Activated naive CD8-positive, alpha-beta T cell treated with anti-CD3 and anti-CD28 coated beads, Interleukin-2, amount 50 U/mL, for 16 hours (primary cell): ENCODE measurements at places on chromosomes 1 and 21.
A peak's percentile ranks its signal among the peaks of the same experiment; 100 is the strongest.

DNA sequence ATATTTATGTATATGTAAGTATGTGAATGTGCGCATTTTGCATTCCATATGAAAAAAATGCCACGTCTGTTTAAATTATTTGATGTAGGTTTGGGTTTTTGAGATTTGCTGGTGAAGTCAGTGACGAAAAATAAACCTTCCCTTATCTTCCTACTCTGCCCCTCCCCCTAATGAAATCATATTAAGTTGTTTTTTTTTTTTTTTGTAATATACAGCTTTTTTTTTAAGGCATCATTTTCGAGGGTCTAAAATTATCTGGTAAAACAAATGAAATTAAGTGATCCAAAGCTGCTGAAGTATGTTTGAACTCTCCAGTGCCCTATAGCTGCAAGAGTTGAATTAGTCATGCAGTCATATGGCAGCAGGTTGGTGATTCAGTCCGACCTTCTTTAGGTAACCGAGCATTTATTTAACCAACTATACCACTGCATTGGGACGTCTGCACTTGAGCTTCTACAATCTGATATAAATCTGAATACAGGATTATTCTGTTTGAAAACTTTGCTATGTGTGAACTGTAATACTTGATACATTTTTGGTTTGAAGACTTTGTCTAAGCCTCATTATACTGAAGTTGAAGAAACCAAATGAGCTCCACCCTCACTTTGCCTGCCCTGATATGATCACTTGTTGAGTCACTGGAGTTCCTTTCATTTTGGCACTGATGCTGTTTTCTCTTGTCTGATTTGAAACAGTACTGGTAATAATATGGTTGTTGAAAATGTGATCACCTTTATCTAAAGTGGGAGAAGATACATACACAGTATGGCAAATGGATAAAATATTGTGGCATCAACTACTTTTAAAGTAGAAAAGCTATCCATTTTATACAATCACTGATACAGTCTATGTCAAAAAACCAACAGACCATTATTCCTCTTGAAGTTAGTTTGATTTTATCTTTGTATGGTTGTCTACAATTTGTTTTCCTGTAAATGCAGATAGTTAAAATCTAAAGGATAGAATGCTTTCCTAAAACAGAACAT is 11.7 kb downstream of the PDIK1L start:
- DNase-seq: no peak

- no peak for DNase-seq
Observed at GRCh38 chr1:19187852-19188251, 22.2 kb downstream of the UBR4 start.

GRCh38 chr1:230012741-230013140 is 54.3 kb upstream of the GALNT2 start:
- no peak for DNase-seq

GRCh38 chr1:3312898-3313575 is 141.4 kb upstream of the ARHGEF16 start:
- peak; percentile 7 for DNase-seq

GRCh38 chr1:114109981-114110380 is 43.7 kb downstream of the SYT6 start:
- DNase-seq: no peak

DNA sequence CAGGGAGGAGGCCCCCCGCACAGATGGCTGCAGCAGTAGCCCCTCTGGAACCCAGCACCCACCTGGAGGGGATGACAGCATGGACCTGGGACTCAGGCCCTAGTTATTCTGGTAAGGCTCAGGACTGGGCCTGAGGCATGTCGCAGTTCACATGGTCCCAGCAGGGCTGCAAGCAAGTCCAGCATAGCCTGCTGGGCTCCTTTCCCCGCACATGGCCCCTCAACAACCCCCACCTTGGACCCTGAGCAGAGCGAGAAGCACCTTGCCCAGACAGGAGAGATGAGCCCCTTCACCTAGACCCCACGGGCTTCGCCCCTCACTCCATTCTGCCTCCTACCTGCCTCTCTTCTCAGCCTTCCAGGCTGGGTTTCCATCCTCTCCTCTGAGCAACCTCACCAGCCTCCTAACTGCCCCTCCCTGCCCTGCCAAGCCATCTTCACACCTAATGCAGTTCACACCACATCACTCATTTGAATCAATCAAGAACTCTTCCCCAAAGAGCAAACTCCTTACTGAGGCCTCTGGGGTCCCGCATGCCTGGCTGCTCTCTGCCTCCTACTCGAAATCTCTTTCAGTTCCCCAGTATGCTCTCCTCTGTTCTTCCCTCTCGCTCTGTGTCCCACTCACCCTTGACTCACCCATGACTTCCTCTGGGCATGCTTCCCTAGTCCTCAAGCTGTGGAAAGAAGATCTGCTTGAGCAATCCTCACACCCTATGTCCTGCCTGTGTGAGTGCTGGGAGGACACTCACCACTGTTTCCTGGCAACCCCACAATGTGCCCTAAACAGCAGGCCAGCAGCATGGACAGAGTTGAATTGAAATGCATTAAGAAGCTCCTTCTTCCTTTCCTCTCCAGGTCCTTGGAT is 9.4 kb upstream of the THEMIS2 start:
- DNase-seq: no peak

DNA sequence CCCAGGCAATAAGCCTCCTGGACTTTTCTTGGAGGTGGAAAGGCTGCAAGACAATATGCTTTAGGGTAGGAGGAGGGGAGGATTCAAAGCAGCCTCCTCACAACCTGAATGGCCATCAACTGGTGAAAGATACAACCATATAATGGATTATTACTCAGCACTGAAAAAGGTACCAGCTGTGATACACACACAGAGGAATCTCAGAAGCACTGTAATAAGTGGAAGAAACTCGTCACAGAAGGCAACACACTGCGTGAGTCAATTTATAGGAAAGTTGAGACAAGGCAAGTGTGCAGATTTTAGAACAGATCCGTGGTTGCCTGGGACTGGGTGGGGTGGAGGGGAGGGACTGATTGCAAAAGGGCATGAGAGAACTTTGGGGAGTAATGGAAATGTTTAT is 64.9 kb upstream of the ZBTB40 start:
- DNase-seq: no peak

GRCh38 chr21:43767984-43768867 is 7.9 kb downstream of the CSTB start:
- DNase-seq: no peak

GRCh38 chr1:199336745-199337640 is 690.5 kb upstream of the NR5A2 start:
- DNase-seq: no peak

DNA sequence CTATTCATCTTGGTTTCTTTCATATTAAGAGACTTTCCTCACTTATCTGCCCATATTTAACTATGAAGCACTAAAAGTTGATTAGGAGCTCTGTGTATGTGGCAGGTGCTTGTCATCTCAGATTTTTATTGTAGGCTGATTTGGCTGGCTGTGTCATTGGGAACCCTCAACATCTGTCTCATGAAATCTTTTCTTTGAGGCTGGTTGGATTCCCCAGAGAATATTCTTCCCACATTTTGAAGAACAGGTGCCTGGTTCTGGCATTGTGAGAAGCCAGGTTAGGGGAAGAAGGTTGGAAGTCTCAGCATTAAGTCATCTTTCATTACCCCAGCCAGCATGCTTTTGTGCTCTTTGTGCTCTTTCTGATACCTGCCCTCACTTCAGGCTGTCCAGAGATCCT is 37.1 kb downstream of the EEIG2 start:
- DNase-seq: no peak

DNA sequence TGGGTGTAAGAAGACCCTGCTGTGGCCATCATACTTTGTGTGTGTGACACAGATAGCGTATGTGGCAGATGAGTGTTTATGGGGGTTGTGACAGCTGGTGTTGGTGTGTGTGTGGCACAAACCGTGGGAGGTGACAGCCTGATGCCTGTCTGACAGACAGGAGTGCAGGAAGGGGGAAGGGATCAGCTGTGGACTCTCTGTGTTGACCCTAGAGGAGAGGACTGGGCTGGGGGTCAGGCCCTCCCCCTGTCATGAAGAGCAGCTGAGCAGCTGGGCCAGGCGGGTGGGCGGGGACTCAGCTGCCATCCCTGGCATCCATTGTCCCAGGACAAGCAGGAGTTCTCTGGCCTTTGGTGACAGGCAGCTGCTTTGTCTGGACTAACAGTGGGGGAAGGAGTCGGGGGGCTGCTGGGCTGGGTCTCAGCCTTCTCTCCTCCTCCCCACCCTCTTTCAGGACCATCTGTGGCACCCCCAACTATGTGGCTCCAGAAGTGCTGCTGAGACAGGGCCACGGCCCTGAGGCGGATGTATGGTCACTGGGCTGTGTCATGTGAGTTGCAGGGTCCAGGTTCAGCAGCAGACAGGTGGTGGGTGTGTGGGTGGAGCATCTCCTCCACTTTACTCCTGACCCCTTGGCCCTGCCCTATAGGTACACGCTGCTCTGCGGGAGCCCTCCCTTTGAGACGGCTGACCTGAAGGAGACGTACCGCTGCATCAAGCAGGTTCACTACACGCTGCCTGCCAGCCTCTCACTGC is 2.3 kb downstream of the PLK3 start:
- no peak for DNase-seq

- DNase-seq: no peak
Observed at GRCh38 chr1:21534674-21535378, 25.6 kb downstream of the ALPL start.

GRCh38 chr1:31072304-31072746 is 6.8 kb upstream of the PUM1 start:
- no peak for DNase-seq
